ENCODE measurements at places on chromosomes 5 and 9.

GRCh38 chr5:60349891-60350415 is 350.0 kb downstream of the DEPDC1B start:
- no peak for DNase-seq

- DNase-seq = peak; percentile 92
Measured at GRCh38 chr5:151924564-151925301, at the start of gene GLRA1. TSS of gene GLRA1 (minus strand) at chr5:151924851. CDS start at chr5:151924549, 302 bp downstream.

GRCh38 chr5:177447066-177447610 is 524 bp downstream of the PRR7 start:
- DNase-seq = peak; percentile 71

DNA sequence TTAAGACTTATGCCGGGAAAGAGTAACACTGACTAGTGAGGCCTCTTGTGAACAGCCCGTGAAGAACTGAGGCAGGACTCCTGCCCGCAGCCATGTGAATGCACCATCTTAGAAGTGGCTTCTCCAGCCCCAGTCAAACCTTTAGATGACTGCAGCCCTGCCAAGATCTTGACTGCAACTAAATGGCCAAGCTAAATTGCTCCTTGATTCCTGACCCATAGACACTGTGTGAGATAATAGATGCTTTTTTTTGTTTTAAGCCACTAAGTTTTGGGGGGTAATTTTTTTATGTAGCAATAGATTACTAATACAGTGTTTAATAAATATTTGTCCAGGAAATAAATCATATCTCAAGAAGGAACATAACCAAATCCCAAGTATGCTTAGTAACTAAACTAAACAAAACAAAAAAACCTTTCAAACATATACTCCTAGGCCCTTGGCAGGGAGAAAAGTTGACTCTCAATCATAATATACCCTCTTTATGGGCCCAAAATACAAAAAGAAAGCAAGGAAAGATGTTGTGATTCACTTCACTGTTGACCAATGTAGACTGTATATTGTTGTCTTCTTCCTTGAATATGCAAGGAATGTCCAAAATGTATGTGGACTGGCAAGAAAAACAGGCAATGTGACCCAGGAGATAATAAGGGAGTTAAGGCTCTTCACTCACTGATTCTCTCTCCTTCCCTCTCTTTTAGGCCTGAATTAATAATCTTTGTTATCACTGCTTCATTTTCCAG is 79.7 kb upstream of the ZNF366 start:
- peak; percentile 66 for DNase-seq

DNA sequence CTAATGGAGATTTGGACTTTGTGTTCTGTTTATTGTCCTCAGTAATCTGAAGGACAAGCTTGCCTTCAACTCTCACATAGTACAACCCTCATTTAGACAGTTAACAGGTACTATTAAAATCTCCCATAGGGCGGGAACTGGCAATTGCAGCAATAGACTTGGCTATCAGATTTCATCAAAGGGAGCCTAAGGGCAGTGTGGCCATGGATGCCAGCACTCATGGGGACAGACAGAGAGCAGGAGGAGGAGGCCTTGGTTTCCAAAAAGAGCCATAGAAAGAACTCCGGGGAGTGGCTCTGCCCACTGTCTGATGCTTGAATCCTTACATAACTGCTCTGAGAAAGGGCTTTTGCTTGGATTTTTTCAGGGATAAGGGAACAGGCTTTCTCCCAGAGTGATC is 6.8 kb downstream of the SLC36A1 start:
- DNase-seq = peak; percentile 23

GRCh38 chr5:170235876-170236864 is 3.4 kb downstream of the C5orf58 start:
- DNase-seq = peak; percentile 41

GRCh38 chr5:2241842-2242241 is 359.1 kb upstream of the IRX4 start:
- DNase-seq = no peak

DNA sequence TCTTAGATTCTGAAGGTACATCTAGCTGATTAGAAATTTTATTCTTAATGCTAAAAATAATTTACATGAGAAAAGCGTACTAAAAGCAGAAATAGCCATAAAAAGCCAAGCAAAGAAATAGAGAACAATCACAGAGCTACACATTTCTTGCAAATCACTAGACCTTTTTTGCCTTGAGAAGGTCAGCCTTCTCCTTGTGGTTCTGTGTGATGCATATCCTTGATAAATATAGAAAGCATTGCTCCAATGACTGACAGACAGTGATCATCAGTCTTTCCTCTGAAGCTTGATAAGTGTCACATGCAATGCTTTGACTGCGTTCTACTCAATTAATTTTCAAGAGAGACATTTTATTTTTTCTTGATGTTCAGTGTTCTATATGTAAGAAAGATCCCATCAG is 226.9 kb downstream of the CEMIP2 start:
- DNase-seq = no peak

- DNase-seq = no peak
Measured at GRCh38 chr5:14036514-14036913, 92.0 kb upstream of the DNAH5 start.

- DNase-seq = no peak
Measured at GRCh38 chr5:124352312-124352711, 394.1 kb downstream of the ZNF608 start.

DNA sequence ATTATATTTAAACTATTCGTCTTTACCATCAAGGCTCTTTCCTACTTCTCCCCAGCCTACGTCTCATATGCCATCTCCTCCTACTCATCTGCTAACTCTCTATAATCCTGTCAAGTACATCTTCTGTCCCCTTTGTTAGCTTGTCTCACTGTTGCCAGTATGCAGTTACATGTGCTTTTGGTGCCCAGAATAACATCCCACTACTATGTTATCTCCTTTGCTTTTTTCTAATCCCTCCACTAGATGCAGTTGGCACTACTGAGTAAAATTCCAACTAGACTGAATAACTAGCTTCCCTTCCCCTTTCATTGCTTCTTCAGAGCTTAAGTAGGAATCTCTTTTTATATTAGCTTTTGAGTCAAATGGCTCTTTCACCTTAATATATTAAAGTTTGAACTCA is 3.0 kb upstream of the ARRDC3 start:
- DNase-seq = no peak

GRCh38 chr5:79133121-79133656 is 21.6 kb downstream of the BHMT start:
- DNase-seq = peak; percentile 68

- peak; percentile 32 for DNase-seq
Measured at GRCh38 chr9:112858625-112859147, 32.0 kb downstream of the SLC46A2 start.

DNA sequence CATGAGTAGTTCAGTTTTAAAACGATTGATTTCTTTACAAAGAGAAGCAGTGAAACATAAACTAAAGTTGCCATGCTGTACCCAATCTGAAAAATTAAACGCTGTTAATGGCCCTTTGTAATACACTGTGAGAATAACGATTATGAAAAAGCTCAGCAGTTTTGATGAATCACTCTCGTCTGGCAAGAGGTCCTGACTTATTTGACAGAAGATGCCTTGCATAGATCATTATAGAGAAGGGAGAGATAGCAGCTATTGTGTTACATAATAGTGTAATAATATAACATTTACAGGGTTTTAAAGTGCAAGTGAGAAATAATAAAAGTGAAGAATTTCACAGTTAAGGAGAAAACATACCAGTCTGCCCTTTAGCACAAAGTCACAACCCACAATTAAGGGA is 361.5 kb upstream of the CDH10 start:
- DNase-seq = no peak

GRCh38 chr5:122358372-122358979 is 46.4 kb downstream of the SNCAIP start:
- peak; percentile 37 for DNase-seq

GRCh38 chr9:116279230-116279629 is 125.6 kb downstream of the PAPPA start:
- DNase-seq = peak; percentile 53

Measured in cardiac muscle cell (in vitro differentiated cells and primary cell).